ENCODE measurements at places on chromosomes 3 and 15.
A peak's percentile ranks its signal among the peaks of the same experiment; 100 is the strongest.

- no peak for DNase-seq
These were observed 177.7 kb downstream of the THRB start for GRCh38 chr3:24316887-24317383.

DNA sequence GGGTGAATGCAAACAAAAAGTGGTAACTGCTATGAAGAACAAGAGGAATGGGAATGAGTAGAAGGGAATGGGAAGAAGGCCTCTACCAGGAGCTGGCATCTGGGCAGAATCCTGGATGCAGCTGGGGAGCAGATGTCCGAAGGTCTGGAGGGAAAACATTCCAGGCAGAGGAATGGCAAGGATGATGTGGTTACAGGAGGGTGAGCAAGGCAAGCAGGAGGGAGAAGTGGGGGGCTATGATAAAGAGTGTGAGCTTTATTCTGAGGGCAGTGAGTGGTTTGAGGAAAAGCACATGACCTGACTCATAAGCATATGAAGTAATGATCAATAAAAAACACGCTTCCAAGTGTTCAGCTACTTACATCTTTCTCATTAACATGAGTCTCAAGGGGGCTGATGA is 17.1 kb downstream of the SKIC8 start:
- no peak for DNase-seq

- DNase-seq, result no peak
These were observed 25.2 kb downstream of the FEM1B start for GRCh38 chr15:68302729-68303128.

DNA sequence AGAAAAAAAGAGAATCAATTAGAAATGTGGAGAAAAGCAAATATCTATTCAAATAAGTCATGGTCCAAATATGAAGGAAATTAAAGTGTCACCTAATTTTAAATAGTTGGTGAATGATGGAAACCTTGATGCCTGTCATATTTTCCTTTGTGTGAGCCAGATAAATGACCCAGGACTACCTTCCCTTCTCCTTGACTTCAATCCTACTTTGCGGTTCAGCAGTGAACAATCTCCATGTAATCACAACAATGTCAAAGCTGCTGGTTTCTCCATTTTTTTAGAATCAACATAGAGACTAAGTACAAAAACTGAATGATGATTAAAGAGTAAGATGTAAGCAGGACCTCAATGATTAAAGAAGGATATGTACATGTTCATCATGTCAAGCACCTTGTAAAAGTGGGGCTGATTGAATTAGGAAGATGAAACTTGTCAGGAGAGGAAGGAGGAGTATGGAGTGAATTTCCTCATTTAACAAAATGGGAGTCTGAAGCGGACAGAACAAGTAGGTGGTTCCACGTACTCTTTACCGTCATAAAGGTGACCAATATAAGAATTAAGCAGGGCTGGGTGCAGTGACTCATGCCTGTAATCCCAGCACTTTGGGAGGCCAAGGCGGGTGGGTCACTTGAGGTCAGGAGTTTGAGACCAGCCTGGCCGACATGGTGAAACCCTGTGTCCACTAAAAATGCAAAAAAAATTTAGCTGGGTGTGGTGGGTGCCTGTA is 43.1 kb downstream of the TRPM1 start:
- no peak for DNase-seq

GRCh38 chr15:26125664-26126063 is 262.5 kb upstream of the ATP10A start:
- no peak for DNase-seq

DNA sequence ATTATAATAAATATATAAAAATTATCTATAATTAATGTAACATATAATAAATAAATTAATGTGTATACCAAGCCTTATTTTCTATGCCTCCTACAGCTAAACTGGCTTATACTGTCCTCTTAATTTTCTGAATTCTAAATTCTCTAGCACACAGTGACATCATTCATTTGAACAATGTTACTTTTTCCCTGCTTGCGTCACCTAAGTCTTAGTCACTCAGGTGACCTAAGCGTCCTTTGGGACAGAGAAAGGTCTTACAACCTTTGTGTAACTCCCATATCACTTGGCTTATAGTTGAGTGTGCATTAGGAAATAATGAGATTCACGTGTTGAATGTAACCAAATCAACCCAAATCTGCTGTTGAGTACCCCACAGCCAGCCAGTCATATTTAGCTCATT is 48.5 kb upstream of the KCNMB2 start:
- DNase-seq, result no peak

DNA sequence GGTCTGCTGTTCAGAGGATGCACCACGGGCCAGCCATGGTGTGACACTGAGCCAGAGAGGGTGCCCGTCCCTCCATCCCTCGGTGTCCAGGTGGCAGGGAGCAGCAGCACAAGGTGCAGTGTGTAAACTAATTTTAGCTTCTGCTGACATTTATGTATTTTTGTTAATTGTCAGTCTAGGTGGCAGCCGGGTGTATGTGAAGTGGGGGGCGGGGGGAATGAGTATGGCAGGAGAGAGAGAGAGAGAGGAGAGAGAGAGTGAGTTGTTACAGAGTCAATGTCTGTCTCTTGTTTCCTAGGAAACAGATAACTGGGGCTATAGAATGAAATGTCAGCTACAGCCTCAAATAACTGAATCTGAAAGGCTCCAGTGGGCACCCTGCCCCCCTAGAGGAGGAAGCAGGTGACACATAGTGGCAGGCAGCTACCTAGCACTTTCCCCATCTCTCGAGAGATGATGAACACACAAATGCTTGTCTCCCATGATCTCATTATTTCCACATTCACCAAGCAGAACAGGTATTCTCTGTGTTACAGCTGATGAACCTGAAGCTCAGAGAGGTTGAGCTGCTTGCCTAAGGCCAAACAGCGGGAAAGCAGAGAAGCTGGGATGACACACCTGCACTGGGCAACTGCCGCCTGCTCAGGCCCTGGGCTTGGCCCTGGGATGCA is 24.7 kb downstream of the RASGRF1 start:
- no peak for DNase-seq

DNA sequence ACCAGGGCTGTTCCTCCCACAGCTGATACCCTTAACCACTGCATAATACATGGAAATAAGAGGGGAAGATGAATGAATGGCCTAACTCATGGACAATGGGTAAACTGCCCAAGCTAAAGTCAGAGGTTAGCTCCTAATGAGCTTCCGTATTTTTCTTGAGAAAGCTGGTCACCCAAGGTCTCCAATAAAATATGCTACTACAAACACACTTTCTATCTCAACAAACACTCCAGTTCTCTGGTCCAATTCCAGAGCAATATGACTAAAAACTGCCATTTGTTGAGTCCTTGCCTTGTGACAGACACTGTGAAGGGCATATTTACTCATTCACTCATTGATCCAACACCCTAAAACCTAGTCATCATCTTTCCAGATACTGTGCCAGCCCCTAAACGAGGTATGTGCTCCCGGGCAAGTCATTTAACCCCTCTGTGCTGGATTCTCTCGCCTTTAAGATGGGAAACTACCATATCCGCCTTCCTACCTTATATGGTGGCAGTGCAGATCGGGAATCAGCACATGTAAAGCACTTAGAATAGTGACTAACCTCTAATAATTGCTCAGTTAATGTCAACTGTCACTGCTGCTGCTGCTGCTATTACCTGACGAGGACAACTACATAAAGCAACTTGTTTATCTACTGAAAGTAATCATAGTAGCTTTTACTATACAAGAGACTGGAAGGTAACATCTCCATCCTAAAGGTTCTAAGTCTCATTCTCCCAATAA is 89.1 kb downstream of the XXYLT1 start:
- no peak for DNase-seq

- DNase-seq, result no peak
These were observed 1075.1 kb downstream of the AGBL1 start for GRCh38 chr15:87154761-87155160.

- DNase-seq, result no peak
These were observed 563.3 kb upstream of the GOLIM4 start for GRCh38 chr3:168659015-168659414.

DNA sequence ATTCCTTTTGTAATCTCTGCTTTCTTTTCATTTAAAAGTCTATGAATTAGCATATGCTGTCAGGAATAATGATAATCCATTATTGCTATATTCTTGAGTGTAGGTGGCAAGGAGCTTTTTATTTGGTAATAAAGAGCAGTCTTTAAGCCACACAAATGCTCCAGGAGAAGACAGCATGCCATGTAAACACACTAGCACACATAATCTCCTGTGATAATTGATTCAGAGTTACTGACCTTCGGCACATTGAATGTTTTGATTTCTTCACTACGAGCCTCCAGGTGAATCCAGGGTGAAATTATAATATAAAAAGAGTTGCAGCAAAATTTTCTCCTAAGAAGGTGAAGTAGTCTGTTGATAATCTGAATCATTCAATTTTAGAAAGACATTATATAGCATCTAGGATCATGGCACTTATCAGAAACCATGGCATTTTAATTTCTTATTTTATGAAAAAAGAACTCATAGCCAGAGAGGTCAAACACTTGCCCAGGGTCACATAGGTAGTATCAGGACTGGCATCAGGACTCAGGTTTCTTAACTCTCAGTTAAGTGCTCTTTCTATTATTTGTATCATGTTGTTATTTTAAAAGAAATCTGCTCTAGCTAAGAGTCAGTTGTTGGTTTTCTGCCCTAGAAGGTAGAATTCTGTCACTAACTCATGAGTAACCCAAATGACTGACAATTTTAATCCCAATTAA is 21.3 kb upstream of the DHX36 start:
- DNase-seq, result no peak

GRCh38 chr3:32621466-32621865 is 50.8 kb upstream of the DYNC1LI1 start:
- no peak for DNase-seq

- DNase-seq, result peak; percentile 93
These were observed 213.7 kb upstream of the P2RY1 start for GRCh38 chr3:152621006-152621868.

- DNase-seq, result peak; percentile 98
These were observed 410.4 kb upstream of the RORA start for GRCh38 chr15:61639491-61639890.

GRCh38 chr3:26091626-26092025 is 301.7 kb downstream of the OXSM start:
- DNase-seq, result no peak

Measured in NCI-H82 (cell line).